ENCODE measurements at places on chromosomes 5 and 9.

GRCh38 chr9:136728548-136729123 is 14.1 kb downstream of the LCN10 start:
- DNase-seq = peak; percentile 26

GRCh38 chr5:115755675-115756074 is 60.8 kb downstream of the CDO1 start:
- DNase-seq = no peak

DNA sequence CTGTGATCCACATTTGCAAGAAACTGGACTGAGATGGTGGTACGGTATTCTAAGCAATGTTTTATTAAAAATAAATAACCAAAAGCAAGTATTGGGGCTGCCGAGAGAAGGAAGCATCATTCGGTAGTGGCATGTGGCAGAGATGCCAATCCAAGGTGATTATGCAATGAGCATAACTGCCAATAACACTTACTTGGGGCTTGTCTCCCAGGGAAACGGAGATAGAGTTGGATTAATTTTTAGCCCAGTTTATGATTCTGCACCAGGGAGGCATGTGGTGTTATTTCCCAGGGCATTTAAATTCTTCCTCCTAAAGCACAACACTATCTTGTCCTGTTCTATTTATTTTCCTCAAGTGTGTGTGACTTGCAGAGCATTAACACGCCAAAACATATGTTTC is 17.9 kb downstream of the SLC24A2 start:
- no peak for DNase-seq

DNA sequence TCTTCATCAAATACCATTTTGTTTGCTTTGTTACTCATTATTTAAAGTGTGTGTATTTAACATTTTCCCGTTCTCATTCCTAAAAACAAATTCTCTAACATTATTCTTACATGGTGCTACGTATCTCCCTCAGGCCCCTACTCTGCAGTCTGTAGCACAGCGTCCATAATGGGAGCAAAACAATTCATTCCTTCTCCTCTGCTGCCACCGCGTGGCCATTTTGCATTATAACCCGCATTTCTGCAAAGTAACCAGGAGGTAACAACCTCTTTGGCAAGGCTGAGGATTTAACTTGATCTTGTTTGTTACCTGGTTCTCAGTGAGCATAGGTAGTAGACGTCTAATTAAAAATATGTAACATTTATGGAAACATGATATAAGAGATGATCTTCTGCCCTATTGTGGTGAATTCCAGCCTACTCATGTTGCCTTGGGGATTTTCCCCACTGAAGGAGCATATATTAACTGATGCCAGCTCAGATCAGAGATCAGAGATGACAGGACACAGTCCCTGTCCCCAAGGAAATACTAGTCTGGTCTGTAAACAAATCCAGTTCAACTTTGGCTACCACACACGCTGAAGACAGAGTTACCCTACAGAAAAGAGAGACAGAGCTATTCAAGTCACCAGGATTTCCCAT is 10.5 kb downstream of the OR1K1 start:
- peak; percentile 79 for DNase-seq

GRCh38 chr5:76583163-76584047 is 39.8 kb downstream of the F2RL2 start:
- DNase-seq = no peak

- peak; percentile 14 for DNase-seq
Observed at GRCh38 chr5:102231693-102232619, 64.1 kb downstream of the SLCO4C1 start.

All from activated CD4-positive, alpha-beta T cell treated with anti-CD3 and anti-CD28 coated beads, Interleukin-2, Interleukin-6, amounts not matched to agents 100 ng/mL and 50 ng/mL, durations not matched to agents 16 hours and 8 hours (primary cell).